Left colon (tissue), 2 donors: ENCODE measurements at places on chromosomes 5 and 9. TPM values are rescaled to one million over a fixed set of nuclear protein-coding genes. Genes with fewer than 3 reads are reported as not detected.

DNA sequence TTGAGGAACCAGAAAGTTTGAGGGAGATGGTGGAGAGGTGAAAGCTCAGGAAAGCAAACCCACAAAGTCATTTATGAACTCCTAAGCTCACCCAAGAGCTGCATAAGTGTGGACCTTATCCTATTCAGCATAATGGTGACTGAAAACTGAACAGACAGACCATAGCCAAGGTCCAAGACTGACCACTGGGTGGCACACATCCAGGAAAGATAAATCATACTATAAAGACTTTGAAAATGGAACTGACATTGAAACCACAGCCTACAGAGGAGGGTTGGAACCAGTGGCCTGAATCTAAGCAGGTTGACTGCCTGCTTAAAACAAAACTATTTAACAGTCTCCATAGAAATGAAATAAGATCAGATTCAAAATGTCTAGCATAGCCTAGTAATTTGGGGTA is 121.0 kb upstream of the RGS7BP start:
- no peak for DNase-seq

DNA sequence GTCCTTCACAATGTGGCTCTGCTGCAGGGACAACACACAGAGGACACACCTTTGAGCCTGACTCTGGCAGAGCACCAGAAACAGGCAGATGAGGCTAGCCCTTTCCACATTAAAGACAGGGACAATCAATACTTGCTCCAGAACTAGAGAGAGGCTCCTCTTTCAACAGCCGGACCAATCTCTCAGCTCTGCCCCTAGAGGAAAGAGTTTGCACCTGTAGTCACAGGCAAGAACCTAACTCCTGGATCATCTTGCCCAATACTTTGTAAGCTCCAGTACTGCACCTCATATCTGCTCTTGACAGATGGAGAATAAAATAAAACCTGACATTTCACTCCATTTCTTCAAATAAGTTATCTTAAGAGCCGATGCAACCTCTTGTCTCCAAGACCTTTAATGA is 52.1 kb downstream of the EPB41L4A start:
- no peak for DNase-seq

The FCN1 gene
- total RNA-seq = 0.92 TPM

DNA sequence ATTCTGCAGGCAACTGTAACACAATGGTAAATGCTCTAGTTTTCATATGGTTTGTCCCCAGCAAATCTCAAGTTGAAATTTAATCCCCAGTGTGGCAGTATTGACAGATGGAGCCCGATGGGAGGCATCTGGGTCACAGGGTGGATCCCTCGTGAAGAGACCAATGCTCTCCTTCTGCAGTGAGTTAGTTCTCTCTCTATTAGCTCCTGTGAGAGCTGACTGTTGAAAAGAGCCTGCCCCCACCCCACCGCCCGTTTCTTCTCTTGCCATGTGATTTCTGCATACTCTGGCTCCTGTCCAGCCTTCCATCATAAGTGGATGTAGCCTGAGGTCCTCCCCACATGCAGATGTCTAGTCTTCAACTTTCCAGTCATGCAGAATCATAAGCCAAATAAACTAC is 27.0 kb downstream of the IARS1 start:
- no peak for DNase-seq

- no peak for DNase-seq
These were observed 449.7 kb upstream of the MPDZ start for GRCh38 chr9:13728917-13729811.

GRCh38 chr5:72364171-72364570 is 44.0 kb downstream of the PTCD2 start:
- DNase-seq = no peak
